ENCODE measurements at places on chromosomes 11 and 22.

DNA sequence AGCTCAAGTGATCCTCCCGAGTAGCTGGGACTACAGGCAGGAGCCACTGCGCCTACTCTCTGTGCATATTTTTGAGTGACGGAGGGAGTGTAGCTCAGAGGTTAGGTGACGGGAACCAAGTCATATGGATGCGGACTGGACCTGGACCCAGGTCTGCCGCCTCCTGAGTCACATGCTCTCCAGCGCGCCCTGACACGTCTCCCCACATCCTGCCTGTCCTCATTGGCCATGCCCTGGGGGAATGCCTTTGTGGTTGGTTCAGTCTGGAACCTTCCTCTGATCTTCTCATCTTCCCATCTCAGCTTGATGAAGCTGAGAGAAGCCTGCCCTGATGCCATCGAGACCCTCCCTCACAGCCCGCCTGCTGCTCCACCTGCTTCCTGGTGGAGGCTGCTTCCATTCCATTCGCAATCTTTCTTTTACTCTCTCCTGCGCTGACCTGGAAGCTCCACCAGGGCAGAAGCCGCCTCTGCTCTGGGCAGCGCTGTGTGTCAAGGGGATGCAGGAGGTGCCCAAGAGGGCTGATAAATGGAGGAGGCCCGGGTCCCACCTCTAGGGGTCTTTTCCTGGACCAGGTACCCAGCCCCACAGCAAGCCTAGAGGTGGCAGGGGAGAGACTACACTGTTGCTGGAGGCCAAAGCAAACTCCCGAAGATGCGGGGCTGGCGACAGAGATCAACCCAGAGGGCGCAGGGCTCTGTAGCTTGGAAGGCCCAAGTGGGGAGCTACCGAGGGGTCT is 13.9 kb upstream of the BAIAP2L2 start:
- DNase-seq, result no peak

DNA sequence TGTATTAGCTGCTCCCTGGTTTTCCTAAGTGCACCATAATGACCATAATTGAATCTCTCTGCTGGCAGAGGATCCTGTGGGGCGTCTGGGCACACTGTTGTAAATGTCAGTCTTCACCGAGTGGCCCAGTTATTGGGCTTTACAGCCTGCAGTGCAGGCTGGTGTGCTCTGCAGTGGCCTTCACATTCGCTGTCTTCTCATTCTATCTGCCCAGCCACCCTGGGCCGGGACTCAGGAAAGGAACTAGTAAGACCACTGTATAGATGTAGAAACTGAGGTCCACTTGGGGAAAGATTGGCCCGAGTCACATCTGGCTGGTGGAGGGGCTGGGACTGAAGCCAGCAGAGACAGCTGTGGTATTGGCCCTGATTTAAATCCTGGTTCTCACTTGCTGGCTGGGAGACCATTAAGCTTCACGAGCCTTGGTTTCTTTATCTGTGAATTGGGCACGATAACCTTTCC is 49.3 kb downstream of the TSPAN18 start:
- no peak for DNase-seq

DNA sequence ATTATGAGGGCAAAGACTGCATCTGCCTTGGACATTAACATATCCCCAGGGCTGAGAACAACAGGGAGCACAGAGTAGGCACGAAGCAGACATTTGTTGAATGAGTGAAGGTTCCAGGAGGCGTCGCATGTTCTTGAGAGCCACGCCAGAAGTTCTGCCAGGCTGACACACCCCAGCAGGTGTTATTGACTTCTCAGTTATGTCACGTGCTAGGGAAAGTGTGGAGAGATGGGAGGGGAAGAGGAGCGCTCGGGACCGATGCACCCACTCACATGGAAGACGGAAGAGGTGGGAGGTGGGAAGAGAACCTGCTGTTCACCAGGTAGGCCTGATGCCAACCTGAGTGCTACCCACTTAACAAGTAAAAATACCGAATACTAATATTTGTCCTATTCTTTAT is 232.8 kb downstream of the LARGE1 start:
- no peak for DNase-seq

- no peak for DNase-seq
Observed at GRCh38 chr11:3232956-3233355, 739 bp upstream of the MRGPRE start.

- DNase-seq, result peak; percentile 72
Observed at GRCh38 chr11:69301455-69302401, 7.8 kb downstream of the MYEOV start.

- DNase-seq, result no peak
Observed at GRCh38 chr11:14619603-14620531, 23.7 kb upstream of the PDE3B start.

DNA sequence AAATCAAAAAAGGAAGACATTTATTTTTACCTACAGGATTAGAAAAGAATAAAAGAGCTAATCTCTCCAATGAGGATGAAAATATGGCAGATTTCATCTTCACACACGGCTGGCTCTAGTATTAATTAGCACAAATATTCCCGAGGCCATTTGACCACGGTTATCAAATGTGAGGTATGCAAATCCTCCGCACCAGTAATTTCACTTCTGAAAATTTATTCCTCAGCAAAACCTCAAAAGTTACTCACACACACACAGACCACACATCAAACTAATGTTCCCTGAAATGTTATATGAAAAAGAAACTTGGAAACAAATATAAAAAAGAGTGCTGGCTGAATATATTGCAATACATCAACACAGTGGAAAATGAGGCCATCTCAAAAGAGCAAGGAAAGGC is 32.8 kb downstream of the CELSR1 start:
- DNase-seq, result no peak

DNA sequence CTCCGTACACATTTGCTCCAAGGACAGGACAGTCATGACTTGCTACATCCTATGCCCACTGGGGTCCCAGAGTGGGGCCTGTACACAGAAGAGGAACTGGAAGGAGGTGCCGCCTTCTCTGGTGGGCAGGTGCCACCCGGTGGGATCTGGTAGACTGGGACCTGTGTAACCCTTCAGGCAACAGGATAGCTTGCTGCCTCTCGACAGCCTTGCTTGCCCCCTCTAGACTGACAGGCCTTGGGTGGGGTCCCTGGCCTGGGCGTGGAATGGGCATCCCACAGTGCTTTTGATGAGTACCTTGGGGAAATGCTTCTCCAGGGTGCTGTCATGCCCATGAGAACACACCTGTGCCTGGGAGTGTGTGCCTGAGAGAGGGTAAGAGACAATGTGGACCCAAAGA is 15.8 kb downstream of the SHANK3 start:
- DNase-seq, result no peak

- DNase-seq, result no peak
Observed at GRCh38 chr11:13268791-13269190, 8.8 kb upstream of the BMAL1 start.

DNA sequence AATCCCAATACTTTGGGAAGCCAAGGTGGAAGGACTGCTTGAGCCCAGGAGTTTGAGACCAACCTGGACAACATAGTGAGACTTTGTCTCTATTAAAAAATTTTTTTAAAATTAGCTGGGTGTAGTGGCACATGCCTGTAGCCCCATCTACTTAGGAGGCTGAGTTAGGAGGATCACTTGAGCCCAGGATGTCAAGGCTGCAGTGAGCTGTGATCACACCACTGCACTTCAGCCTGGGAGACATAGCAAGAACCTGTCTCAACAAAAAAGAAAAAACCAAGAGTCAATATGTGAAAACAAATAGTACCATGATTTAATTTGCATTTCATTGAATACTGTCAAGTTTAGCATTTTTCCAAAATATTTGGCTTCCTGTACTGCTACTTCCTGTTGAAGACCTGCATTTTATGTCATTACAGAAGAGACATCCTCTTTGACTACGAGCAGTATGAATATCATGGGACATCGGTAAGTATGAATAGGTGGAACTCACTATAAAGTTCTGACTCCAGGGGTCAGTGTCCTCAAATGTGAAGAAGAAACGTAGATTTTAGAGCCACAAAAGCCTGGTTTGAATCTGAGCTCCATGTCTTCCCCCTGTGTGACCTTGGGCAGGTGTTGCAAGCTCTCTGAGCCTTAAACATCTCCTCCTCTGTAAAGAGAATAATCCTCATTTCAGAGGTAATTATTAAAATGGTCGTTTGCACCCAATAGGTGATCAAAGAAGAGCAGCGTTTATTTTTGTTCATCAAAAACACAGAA is 16.0 kb downstream of the CDC45 start:
- no peak for DNase-seq

DNA sequence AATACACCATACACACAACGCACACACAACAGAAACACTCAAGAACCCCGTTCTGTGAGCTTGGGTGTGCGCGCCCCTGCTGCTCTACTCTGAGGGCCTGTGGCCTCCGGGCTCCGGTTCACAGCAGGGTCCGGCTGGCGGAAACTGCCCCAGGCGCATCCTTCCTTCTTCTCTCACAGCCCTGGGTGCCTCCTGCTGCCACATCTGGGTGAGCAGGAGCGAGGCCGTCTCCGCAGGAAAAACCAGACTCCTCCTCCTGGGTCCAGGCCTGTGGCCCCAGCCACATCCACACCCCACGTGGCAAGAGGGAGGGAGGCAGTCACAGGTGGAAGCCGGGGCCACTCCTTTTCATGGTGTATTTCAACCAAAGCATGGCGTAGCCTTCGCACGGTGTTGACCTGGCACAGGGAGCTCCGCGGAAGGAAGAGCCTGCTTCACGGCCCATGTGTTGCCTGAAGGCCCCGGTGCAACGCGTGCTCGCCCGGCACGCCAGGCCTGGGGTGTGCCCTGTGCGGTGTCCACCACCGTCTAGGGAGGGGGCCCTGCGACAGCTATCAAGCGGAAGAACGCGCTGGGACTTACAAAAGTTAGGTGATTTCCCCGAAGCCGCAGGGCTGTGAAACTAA is 1502.7 kb downstream of the TBC1D22A start:
- no peak for DNase-seq

GRCh38 chr22:46727813-46728364 is 10.2 kb downstream of the CERK start:
- no peak for DNase-seq

GRCh38 chr11:9535189-9535781 is 38.2 kb upstream of the WEE1 start:
- peak; percentile 93 for DNase-seq

DNA sequence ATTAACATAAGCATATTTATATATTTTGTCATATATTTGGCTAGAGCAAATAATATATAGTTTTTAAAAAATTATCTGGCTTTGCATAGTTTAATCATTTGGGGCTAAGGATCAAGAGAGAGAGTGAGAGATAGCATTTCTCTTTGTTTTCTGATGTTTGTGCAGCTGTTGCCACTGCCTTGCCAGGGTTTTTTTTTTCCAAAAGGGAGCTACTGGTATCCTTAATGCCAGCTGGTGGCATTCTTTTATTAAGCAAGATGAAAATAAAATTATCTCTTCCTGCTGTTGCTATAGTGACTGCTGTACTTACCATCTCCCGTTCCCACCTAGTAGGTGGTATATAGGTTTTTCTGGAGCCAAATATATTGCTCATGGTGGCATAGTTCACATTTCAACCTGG is 793.3 kb upstream of the ARHGAP42 start:
- no peak for DNase-seq

DNA sequence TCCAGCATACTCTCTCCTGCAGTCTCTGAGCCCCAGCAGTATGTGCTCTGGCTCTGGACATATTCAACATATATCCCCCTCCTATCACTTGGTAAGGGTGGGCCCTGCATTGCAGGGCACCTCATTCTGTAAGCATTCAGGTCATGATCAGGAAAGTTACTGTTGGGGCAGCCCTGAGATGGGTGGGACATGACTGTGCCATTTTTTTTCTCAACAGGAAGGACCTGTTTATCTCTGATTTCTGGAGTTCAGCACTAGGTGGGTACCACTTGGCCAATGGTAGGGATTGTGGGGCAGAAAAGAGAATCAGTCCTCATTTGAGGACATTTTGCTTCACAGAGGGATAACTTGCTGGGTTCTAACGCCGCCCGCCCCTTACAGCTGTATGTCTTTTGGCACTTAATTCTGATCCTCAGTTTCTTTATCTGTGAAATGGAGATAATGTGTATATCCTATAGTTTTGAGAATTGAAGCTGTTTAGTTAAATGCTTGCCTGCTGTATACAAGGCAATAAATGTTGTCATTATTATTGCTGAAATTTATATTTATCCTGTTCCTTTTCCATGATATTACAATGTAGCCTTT is 2.2 kb downstream of the SRRD start:
- DNase-seq, result no peak

GRCh38 chr22:31881865-31882264 is 62.5 kb upstream of the YWHAH start:
- no peak for DNase-seq

DNA sequence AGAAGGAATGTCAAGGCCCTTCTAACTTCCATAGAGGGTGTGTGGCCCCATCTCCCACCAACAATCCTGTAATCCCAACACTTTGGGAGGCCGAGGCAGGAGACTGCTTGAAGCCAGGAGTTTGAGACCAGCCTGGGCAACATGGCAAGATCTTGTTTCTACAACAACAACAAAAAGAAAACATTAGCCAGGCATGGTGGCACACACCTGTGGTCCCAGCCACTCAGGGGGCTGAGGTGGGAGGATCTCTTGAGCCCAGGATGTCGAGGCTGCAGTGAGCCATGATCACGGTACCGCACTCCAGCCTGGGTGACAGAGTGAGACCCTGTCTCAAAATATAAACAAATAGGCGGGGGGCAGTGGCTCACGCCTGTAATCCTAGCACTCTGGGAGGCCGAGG is 16.9 kb downstream of the TSPAN32 start:
- no peak for DNase-seq

GRCh38 chr11:124961972-124962609 is 8.1 kb downstream of the CCDC15 start:
- DNase-seq, result no peak

DNA sequence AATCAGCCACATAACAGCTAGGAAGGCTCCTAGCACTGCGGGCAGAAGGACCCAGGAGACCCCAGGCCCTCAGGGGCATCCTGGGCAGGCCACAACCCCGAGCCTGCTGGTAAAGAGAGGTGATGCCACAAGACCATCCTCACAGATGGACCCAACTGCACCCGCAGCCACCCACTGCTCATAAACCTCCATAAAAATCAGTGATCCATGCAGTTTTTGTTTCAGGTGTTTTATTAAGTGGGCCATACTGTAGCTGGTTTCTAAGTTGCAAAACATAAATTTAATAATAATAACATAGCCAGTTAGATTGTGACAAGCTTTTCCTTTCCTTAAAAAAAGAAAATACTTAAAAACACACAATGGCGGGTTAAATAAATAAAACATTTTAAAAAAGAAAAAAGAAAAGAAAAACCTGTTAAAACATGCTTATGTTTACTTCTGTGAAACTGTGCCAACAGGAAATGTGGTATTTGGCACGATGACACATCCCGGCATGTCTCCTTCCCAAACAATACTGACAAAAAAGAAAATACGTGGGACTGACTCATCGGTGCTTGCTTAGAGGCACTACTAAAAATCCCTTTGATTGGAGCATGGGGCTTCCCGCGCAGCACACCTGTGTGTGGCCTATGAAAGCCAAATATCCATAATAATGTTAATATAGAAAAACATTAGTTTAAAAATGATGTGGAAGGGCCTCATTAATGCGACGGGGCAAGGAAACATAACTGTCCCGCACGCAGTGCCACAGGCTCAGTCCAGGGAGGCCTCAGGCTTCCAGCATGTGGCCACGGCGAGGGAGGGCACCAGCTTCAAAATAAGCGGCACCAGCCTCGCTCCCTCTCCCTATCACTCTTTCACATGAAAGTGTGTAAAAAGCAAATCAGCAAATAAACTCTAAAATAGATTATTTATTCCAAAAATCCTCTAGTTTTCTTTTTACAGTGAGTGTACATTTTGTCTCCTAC is 47.5 kb upstream of the SCUBE2 start:
- DNase-seq, result no peak

GRCh38 chr11:46489656-46490560 is 98.3 kb upstream of the CHRM4 start:
- no peak for DNase-seq

GRCh38 chr11:45812581-45813548 is 7.9 kb downstream of the SLC35C1 start:
- DNase-seq, result no peak

- DNase-seq, result no peak
Observed at GRCh38 chr11:11882539-11882938, 40.8 kb downstream of the USP47 start.
